ENCODE measurements at places on chromosomes 5 and 9. TPM values are rescaled to one million over a fixed set of nuclear protein-coding genes. Genes with fewer than 3 reads are reported as not detected.

The MLANA gene
- not detected for total RNA-seq

The LIFR gene
- total RNA-seq = 0.42 TPM

The RNF20 gene
- 64.5 TPM for total RNA-seq

The PPP1R26 gene
- 1.9 TPM for total RNA-seq

The MAP3K1 gene
- 146 TPM for total RNA-seq

The PHAX gene
- 43.4 TPM for total RNA-seq

The GPR150 gene
- total RNA-seq = 1.5 TPM

GRCh38 chr9:93826209-93826608 lies 128.9 kb downstream of the BARX1 start:
- peak; percentile 42 for DNase-seq

GRCh38 chr5:98503616-98504015 lies 269.8 kb upstream of the RGMB start:
- DNase-seq = no peak

DNA sequence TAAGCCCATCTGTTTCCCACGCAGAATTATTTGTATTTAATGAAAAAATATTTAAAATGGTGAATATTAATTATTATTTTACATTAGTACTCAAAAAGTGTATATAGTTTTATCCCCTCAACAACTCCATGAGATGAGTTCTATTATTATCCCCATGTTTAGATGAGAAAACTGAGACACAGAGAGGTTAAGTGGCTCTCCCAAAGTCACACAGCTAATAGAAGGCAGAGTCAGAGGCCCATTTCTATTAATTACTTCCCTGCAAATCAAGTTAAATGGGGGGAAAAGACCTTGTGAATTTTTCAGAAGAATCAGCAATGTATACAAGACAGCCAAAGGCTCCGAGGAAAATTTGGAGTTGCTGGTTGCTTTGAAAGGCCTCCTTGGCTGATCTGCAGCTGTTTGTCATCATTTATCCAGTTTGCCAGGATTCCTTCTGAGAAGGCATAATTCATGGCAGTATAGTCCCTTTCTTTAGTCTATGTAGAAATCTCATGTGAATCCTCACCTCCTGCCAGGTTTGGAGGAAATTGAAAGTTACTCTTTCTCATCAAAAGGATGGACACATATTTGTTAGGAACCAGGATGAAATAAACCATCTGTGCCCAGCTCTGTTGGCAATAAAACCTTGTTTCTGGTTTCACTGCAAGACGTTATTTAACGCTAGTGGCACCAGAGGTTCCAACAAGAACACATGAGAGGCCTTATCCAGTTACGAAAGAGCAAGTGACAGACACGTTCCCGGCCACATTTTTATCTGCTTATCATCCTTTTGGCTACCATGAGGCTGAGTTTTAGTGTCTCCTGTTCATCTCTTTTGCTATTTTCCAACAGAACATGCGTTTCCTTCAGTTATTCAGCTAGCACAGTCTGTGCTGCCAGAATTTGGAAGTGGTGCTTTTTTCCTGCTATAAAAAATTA lies 621 bp downstream of the FYB1 start:
- DNase-seq = no peak

DNA sequence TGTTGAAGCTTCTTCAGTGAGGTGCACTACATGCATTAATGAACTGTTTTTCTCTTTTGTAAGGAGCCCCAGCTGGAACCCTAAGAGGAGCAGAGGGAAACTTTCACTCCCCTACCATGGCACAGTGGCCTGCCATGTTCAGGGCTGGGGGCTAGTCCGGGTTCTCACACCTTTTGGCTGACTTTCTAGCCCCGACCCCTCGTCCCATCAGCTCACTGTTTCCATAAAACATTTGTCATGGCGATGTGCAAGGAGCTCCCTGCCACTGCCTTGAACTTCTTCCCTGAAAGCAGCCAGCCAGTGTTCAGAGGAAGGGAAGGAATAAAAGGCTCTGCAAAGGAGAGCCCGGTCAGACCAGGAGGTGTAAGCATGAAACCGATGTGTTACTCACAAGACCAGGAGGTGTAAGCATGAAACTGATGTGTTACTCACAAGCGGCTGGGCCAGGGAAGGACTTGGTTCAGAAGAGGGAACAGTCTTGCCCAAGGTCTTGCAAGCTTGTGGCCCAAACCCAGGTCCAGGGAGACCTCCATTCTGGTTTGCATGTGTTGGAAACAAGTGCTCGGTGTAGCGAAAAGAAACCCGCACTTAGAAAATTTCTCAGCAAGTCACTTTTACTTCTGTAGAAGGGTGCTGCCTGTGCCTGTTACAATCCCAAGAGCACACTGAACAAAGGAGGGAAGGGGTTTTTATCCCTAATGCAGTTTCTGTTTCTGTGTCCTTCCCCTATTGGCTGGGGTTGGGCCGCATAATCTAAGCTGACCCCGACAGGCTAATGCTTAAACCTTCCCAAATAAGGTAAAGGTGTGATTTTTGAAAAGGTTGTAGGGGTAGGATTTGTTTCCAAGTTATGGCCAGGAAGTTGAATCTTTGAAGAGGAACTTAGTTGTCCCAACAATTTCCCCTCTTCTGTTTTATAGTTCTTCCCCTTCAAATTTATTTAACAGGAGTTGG lies 3.4 kb upstream of the ABO start:
- DNase-seq = no peak

DNA sequence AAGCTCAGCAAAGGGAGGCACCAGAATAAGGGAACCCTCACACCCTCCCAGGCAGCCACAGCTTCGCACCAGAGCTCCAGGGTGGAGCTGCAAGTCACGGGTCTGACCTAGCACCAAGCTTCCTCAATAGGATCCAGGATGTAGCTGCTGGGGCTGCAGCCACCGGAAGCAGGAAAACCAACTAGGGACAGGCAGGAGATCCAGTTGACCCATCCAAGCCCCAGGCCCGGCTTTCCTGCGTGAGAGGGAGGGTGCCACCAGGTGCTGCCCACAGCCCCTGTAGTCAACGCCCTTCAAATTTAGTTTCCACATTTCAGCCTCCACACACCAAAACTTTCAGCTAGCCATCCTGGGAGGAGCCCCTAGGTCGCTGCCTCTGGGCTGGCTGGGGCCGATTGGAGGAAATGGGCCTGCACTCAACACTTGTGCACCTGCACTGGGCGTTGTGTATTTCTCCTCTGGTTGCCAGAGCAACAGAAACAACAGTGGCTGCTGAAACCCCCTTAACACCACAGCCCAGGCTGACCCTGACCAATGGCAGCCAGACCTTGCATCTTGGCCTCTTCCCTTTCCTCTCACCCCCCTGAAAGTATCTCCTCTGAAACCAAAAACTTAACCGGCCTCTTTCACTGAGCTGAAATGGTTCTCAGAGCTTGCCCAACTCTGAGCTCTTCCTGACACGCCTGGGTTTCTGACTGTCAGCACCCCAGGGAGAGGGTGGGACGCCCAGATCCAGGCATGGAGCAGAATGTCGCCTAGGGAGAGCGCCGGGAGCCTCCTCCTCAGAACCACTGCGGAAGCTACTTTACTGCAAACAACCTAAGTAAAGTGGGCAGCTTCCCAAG lies 226.5 kb upstream of the MAP3K1 start:
- peak; percentile 85 for DNase-seq

GRCh38 chr5:154740483-154740882 lies 14.7 kb upstream of the LARP1 start:
- DNase-seq = no peak

DNA sequence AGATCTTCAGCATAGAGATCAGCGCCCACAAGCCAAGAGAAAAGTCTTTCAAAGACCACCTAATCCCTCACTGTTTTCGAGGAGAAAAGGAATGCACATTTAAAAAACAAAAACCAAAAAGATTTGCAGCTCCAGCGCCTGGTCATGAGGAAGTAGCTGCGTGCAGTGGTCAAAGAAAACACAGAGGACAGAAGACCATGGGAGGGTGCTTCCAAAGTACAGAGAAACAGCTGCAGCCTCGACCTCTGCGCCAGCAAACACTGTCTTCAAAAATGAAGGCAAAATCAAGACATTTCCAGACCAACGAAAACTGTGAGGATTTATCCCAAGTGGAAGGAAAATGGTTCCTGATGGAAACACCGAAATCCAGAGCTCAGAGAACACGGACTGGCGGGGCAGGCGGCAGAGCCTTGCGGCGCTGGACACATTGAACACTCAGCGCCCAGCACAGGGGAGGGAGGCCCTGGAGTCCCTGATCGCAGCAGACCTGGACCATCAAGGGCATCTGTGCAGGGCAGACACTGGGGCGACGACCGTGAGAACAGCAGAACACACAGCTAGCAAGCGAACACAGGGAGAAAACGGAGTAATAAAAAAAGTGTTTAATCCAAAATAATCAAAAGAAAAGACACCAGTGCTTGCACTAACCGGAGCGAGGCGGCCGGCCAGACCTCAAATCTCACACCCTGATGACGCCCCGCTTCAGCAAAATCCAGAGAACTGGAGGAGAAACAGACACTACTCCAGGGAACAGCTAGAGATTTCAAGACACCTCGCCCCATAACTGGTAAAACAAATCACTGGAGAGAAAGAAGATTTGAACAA lies 12.6 kb upstream of the SLC12A7 start:
- DNase-seq = no peak

DNA sequence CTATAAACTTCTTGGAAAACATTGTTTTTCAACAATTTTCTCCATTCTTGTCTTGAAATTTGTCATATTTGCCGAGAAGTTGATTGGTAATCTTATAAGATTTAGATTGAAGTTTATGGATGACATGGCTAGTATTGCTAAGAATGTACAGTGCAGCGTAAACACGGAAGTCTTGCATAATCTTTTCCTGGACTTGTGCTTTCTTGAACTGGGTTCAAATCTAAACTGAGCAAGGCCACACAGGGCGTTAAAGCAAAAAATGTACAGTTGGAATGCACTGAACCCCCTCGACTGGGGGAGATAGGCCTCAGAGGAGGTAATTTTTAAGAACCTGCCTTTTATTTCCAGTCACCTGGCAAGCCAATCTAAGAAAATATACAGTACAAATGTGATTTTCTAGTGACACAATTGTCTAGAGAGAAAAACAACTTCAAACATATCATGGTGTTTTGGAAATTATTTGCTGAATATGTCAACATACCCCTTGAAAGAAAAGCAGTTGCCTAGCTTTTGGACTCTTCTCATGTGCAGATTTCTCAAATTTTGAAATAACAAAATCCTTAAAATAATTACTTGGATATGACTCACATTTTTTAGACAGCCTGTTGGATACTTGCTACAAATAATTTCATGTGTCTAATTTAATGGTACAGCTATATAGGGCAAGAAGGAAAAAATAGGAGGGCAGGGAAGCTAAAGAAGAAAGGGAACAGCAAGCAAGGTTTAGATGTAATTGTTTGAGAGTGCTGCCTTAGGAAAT lies 18.5 kb upstream of the GAS1 start:
- DNase-seq = no peak

DNA sequence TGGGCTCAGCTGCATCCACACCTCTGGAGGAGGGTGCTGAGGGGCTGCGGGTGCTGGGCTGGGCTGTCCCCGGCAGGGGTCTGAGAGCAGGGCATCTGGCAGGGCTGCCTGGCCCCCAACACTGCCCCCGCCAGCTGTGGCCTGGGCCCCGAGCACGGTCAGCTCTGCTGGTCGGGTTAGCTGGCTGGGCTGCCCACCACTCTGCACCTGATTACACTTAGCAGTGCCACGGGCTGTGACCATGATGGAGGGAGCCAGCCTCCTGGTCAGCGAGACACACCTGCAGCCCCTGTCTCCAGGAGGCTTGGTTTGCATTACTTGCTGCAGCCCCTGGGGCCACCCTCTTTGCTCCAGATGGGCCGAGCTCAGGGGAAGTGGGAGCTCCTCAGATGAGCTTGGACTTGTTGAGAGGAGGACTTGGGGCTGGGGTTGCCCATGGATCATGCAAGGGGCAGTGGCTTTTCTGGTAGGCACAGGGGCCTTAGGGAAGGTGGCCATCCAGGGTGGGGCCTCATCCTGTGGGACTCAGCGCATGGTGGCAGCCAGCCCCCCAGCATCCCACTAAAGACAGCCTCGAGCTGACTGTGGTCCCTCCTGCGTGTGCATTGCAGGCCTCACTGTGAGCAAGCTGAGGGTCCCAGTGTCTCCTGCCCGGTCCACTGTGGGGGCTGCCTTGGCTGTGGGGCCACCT lies 132.0 kb upstream of the FAM120A start:
- DNase-seq = no peak

GRCh38 chr9:124941679-124942561 lies 1.0 kb upstream of the GOLGA1 start:
- peak; percentile 70 for DNase-seq

DNA sequence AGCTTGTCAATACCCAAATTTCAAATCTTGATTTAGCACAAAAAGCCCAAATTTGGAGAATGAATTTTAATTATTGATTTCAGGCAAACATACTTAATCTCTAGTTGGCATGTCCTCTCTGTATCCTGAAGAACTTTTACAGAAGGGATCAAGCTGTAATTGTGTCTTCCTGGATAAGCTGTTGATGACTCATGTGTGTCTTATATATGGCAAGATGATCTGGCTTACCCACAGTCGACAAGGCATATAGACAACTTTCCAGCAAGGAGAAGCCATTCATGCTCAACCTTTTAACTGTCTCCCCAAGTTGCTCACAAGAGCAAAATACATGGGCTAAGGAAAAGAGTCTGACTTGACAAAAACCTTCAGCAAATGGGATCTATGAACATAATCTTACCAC lies 112.5 kb upstream of the SLCO6A1 start:
- DNase-seq = no peak

DNA sequence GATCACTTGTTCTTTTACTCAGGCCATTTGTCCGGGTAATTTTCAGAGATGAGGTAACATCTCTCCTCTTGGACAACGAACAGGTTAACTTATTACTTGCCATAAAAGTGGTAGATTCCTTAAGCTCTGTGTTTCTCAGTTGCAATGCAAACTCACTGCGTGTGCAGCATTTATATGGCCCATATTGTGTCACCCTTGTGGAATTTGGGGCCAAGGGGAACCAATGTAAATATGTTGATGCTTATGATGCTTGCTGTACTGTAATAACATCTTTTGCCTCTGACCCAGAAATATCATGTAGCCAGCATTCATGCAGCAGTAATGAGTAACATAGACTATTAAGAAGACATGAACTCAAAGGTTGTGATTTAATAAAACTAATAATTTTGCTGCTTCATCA lies 175.8 kb downstream of the ADAMTS6 start:
- DNase-seq = no peak

DNA sequence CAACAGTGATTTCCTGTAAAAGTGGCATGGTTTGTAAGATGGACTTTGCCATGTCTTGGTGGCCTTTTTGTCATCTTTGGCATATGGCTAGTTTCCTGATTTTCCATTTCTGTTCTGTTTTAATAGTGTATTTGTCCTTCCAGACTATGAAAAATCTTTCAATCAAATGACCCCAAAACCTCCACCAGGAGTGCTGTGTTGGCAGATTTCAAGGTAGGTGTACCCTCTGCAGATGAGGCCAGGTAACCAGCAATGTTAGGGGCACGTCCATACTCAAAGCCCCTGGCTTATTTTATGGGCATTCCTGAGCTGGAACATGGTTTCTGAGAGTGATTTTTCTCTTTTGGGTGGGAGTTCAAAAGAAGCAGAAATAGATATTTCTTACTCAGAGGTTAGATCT lies 15.2 kb upstream of the MAP1B start:
- no peak for DNase-seq

- DNase-seq = no peak
Observed at GRCh38 chr5:56116599-56117141, 116.5 kb downstream of the ANKRD55 start.

DNA sequence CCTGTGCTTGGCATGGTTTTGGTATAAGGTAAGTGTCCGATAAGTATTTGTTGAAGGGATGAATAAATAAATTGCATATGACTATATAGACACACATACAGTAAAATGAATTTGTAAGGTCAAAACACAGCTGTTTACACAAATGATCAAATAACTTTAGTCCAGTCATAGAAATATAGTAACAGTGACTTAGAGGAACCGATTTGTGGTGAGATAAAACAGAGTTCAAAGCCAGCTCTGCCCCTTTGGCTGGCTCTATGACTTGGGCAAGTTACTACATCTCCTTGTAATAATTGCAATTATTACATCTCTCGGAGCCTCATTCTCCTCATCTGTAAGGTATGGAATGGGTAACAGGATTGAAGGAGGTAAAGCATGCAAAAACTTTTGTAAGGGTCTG lies 384.0 kb downstream of the PLK2 start:
- no peak for DNase-seq

All from CD4-positive, alpha-beta memory T cell (primary cell).